Heart right ventricle (tissue), 16 donors: ENCODE measurements at places on chromosomes 6 and 20. TPM values are rescaled to one million over a fixed set of nuclear protein-coding genes. Genes with fewer than 3 reads are reported as not detected.

The GPX5 gene
- not detected for total RNA-seq

DNA sequence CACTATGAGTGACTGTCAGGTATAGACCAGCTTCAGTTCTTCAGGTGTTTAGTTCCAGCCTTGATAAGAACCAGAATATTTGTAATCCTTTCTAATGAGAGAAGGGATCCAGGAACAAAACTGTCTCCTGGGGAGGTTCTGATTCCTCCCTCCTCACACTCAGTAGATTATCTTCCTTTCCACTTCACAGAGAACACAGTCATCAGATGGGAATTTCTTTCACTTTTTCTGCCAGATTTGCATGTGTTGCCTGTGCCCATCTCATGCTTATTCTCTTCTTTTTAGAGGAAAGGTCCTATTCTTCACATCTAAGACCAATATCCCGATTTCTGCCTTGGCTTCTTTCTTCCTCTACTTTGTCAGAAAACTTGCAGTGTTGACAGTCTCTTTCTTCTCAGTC, 50.8 kb downstream of the CD109 start:
- no peak overlapping the region for H3K27ac ChIP-seq
- H3K4me1 ChIP-seq, result no peaks in the 10 kb centered on the region
- no peaks in the 10 kb centered on the region for H3K27me3 ChIP-seq
- H3K36me3 ChIP-seq, result no peaks in the 10 kb centered on the region
- no peak overlapping the region for H3K4me3 ChIP-seq
- no peak for DNase-seq

- DNase-seq, result no peak
- H3K4me1 ChIP-seq, result peaks cover 4% of the 10 kb centered on the region
- peaks cover 53% of the 10 kb centered on the region for H3K36me3 ChIP-seq
- no peak overlapping the region for H3K4me3 ChIP-seq
- no peaks in the 10 kb centered on the region for H3K27me3 ChIP-seq
- no peak overlapping the region for H3K27ac ChIP-seq
Observed at GRCh38 chr6:85640821-85641220, 1.9 kb downstream of the SYNCRIP start.

GRCh38 chr6:38266921-38267354, 372.8 kb downstream of the BTBD9 start:
- H3K27ac ChIP-seq, result no peak overlapping the region
- DNase-seq, result no peak
- no peak overlapping the region for H3K4me3 ChIP-seq
- no peaks in the 10 kb centered on the region for H3K36me3 ChIP-seq

- no peaks in the 10 kb centered on the region for H3K4me1 ChIP-seq
- no peak overlapping the region for H3K27ac ChIP-seq
- no peak for DNase-seq
- H3K36me3 ChIP-seq, result no peaks in the 10 kb centered on the region
Observed at GRCh38 chr6:127176146-127176545, 57.7 kb downstream of the RSPO3 start.
